ENCODE measurements at places on chromosomes 1 and 21.

DNA sequence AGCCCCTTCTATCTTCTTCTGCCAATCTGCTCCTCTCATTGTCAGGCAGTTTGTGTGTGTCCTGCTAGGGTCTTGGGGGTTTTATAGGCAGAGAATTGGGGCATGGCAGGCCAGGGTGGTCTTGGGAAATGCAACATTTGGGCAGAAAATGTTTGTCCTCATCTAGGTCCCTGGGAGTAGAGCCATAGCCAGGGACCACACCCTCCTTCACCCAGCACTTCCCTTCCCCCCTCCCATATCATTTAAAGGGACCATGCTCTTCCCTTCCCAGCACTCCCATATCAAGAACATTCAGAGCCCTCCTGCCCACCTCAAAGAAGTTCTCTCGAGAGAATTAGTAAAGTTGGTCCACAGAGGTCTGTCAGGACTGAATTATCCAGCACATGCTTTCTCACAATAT is 41.7 kb downstream of the ZNF697 start:
- no peak for DNase-seq

DNA sequence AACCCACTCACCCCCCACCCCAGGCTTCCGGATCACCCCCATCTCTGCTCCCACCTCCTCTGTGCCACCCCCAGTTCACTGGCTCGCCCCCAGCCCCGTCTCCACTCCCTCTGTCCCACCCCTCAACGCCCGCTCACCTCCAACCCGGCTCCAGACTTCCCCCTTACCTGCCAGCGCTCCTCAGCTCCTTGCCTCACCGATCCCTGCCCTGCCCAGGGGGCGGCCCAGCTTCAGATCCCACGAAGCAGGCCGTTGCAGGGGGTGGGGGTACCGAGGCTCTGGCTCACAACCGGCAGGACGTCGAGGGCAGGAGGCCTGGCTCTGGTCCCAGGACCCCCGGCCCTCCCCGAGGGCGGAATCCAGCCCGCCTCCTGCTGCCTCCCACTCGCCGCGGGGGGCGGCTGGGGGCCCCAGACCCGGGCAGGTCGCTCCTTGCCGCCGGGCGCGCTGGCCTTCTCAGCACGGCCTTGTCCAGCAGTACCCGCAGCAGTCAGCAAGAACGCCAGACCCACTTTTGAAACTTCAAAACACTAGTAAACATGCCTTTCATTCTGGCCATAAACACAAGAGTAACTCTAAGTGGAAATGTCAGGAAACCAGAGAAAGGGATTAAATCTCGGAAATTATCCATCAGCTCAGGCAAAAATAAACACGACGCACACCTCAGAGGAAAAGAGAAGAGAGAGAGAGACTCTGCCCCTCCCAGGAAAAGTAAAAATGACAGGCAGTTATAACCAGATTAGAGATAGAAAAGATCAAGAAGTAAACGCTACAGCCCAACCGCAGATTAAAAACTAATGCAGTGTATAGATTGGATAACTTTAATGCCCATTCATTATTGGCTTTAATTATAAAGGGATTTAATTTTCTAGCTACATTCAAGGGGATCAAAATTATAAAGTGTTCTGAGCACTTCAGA is 1.0 kb upstream of the FAM89A start:
- DNase-seq: no peak

DNA sequence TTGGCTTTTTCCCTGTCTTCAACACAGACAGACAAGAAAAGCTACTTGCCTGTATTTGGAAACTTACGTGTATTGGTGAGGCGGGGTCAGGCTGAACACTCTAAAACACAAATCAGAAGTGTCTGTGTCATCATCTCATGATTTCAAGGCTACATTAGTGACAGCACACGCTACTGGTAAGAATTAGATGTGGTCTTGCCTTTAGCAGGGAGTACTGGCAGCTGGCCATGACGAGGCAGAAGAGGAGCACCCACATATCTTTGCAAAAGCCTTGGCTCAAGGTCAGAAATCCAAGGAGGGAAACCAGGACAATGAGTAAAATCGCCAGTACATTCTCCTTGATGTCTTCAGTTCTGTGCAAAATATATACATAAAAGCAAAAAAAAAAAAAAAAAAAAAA is 77.7 kb downstream of the PCNX2 start:
- no peak for DNase-seq

- DNase-seq: no peak
Measured at GRCh38 chr1:88001460-88001859, 672.8 kb downstream of the LMO4 start.

- no peak for DNase-seq
Measured at GRCh38 chr21:45724345-45724961, 80.9 kb downstream of the PCBP3 start.

DNA sequence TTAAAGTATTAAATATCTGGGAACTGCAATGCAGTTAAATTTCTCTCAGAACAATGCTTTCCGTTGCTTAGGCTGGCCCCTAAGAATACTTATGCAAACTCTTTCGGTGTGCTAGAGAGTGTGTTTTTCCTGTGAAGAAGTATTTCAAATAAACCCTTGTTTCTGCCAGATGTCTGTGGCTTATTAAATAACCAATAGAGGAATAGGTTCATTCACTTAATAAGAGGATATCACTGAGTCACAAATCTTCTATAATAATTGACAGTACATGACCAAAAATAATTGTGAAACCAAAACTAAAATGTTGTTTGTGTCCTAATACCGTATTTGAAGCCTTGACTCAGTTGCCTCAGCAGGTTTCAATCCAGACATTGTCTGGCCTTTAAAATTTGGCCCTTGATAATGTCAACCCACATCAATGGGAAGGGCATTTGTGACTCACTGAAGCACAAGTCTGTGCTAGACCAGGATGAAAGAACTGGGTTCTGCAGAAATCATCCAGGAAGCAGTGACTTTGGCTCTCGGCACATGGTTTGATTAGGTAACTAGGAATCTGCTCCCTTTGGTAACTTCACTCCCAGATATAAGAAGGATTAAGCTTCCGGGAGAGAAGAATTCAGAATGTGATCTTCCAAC is 104.2 kb upstream of the BARHL2 start:
- no peak for DNase-seq

DNA sequence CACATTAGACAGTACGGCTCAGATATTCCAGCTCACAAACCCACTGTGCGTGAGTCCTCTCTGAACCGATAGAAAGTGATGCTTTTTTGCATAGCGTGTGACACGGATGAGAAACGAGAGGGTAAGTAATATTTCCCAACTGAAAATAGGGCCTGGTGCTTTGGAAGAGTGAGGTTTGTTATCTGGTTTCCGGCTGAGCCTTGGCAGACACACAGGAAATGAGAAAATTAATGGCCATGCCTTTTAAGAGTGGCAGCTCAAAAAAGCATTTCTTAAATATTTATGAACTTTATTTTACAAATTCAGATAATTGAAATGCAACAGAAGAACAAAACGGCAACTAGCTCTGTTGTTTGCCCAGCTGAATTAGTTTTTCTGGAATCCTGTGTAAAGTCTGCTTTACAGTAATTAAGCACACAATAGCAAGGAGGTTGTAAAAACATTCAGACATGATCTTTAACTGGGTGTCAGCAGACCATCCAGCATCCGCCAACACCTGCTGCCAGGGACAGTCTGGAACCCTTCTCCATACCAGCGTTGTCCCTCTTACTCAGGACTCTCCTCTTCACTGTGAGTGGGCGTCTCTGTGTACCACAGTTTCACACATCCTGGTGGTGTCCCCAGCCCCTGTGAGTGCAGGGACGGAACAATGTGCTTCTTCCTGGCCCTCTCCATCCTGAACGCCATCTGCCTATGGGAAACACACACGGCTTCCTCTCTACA is 155.4 kb downstream of the PGBD5 start:
- DNase-seq: no peak

DNA sequence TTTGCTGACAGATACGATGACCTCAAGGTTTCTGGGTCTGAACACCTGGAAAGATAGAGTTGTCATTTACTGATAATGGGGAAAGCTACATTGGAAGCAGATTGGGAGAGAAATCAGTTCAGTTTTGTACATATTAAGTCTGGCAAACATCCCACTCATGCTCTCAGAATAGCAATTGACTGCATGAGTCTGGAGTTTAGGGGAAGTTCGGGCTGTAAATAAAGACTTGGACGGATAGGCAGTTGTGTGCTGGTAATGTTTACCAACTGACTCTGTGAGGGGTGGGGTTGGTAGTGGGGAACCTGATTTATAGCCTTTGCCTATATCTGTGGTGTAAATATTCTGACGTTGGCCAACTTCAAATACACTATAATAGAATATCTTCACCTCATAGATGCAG is 4.0 kb downstream of the H6PD start:
- no peak for DNase-seq

Data from stimulated activated CD4-positive, alpha-beta T cell treated with anti-CD3 and anti-CD28 coated beads, Interleukin-1b, Interleukin-23, amount 100 ng/mL, for 24 hours (primary cell).